Neuronal stem cell (in vitro differentiated cells): ENCODE measurements at places on chromosomes 2 and 18.

DNA sequence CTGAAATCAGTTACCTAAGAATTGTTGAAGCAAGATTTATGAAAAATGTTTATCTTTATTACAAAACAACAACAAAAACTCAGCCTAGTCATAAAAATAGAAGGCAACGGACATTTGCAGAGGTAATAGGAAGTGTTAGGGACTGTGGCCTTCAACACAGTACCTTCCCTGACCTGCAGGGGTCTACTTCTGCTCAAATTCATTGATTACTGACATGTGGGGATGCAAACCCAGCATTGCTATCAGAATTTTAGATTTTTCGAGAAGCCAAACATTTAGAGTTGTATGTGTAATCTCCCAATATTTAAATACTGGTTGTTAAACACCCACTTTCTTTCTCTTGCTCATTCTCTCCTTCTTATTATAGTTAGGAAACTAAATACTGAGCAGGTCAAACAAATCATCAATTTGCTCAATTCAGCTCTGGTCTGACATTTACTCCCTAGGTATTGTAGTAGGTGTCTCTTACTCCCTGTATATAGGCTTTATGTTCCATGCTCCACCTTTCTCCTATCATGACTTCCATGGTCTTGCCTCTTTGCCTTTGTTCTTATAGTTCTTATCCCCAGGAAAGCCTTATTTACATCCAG lies 198.5 kb downstream of the UBE2E3 start:
- no peaks in the 10 kb centered on the region for H3K4me1 ChIP-seq
- no peaks in the 10 kb centered on the region for H3K27me3 ChIP-seq
- no peak for DNase-seq
- no peaks in the 10 kb centered on the region for H3K36me3 ChIP-seq
- no peak overlapping the region for H3K27ac ChIP-seq

DNA sequence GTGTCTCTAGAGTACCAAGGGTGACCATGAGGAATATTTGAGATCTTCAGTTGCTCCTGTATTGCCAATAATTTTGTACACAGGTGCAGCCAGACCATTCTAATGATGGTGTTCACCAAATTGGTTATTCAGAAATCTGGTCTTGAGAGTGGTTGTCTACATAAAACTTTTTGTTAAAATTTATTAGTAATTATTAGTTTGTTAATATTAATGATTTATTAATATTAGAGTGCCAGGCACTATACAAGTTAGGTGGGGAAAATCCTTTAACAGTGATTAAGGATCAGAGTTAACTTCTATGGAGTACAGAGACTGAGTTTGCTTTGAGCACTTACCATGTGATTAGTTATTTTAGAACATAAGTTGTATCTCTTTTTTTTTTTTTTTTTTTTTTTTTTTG lies 9.0 kb downstream of the EIF5B start:
- H3K27ac ChIP-seq: no peak overlapping the region
- no peaks in the 10 kb centered on the region for H3K27me3 ChIP-seq
- H3K36me3 ChIP-seq: no peaks in the 10 kb centered on the region
- H3K4me3 ChIP-seq: no peak overlapping the region
- no peaks in the 10 kb centered on the region for H3K4me1 ChIP-seq

DNA sequence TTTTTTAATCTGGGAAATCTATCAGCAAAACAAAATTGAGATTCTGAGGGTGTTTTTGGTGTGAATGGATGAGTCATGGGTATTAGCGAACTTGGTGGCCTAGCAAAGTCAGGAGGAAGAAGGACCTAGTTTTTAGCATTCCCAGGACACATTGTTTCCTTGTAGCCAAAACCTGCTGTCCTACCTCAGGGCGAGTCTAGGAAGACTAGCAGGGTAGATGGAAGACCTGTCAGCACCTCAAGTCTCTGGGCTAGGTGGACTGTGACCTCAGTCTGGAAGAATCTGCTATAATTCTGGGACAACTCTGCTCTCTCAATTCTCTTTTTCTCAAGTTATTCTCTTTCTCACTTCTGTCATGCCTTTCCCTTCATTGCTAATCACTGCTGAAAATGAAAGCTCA lies 1399.3 kb upstream of the LRRTM1 start:
- H3K4me3 ChIP-seq: no peak overlapping the region
- no peak for DNase-seq
- no peaks in the 10 kb centered on the region for H3K36me3 ChIP-seq
- no peak overlapping the region for H3K27ac ChIP-seq
- H3K4me1 ChIP-seq: no peaks in the 10 kb centered on the region
- no peaks in the 10 kb centered on the region for H3K27me3 ChIP-seq

GRCh38 chr2:128499367-128500137 lies 180.9 kb upstream of the HS6ST1 start:
- no peaks in the 10 kb centered on the region for H3K36me3 ChIP-seq
- no peak overlapping the region for H3K4me3 ChIP-seq
- H3K27ac ChIP-seq: no peak overlapping the region
- no peaks in the 10 kb centered on the region for H3K27me3 ChIP-seq

- no peak overlapping the region for H3K27ac ChIP-seq
- no peak overlapping the region for H3K4me3 ChIP-seq
- no peaks in the 10 kb centered on the region for H3K27me3 ChIP-seq
- no peaks in the 10 kb centered on the region for H3K36me3 ChIP-seq
- H3K4me1 ChIP-seq: peaks cover 14% of the 10 kb centered on the region
These were observed 95.3 kb downstream of the EIPR1 start for GRCh38 chr2:3282056-3282998.

DNA sequence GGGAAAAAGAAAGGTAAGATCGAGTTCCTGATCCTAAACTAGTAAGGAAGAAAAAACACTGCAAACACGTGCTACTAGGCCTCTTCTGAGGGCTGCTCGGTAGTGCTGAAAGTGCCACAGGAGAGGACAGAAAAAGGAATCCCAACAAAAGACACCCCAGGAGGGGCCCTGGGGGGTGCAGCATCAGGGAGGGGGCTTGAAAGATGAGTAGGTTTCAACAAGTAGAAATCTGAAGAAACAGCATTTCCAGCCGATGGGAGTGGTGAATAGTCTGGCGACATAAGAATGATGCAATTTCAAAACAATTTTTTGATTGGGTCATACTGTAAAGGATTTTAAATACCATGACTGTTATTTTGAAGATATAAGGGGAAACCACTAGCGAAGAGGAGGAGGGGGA lies 98.6 kb downstream of the NOL10 start:
- no peak overlapping the region for H3K4me3 ChIP-seq
- H3K27me3 ChIP-seq: no peaks in the 10 kb centered on the region
- H3K27ac ChIP-seq: no peak overlapping the region
- H3K36me3 ChIP-seq: peaks cover 4% of the 10 kb centered on the region
- no peak for DNase-seq

GRCh38 chr18:67243799-67244587 lies 272.5 kb downstream of the DSEL start:
- H3K27me3 ChIP-seq: no peaks in the 10 kb centered on the region
- H3K27ac ChIP-seq: no peak overlapping the region
- no peak for DNase-seq
- H3K36me3 ChIP-seq: no peaks in the 10 kb centered on the region
- no peaks in the 10 kb centered on the region for H3K4me1 ChIP-seq

GRCh38 chr2:222290736-222291484 lies 7.9 kb downstream of the PAX3 start:
- H3K36me3 ChIP-seq: no peaks in the 10 kb centered on the region
- H3K4me3 ChIP-seq: peak overlapping the region; percentile 58
- peak overlapping the region; percentile 30 for H3K27ac ChIP-seq
- peak; percentile 85 for DNase-seq
- peaks cover 29% of the 10 kb centered on the region for H3K27me3 ChIP-seq
- peaks cover 11% of the 10 kb centered on the region for H3K4me1 ChIP-seq

DNA sequence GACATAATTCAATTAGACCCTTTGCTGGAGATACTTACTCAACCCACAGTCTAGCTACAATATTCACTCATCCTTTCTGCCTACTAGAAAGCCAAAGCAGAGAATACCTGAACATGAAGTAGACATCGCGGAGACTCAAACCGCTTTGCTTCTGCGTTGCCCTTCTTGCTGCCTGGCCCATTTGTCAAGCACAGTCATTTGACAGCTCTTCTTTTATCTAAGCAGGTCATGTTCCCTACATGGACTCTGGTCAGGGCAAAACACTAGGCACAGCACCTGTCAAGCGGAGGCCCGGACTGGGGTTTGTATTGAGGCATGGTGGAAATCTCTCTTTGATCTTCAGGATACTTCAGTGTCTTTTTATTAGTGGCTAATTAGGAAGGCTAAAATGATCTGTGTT lies 89.7 kb downstream of the FARSB start:
- no peak for DNase-seq
- H3K36me3 ChIP-seq: peaks cover 3% of the 10 kb centered on the region
- no peaks in the 10 kb centered on the region for H3K27me3 ChIP-seq

GRCh38 chr2:21035282-21035973 lies 8.4 kb downstream of the APOB start:
- no peak overlapping the region for H3K27ac ChIP-seq
- H3K27me3 ChIP-seq: no peaks in the 10 kb centered on the region
- no peaks in the 10 kb centered on the region for H3K36me3 ChIP-seq
- no peak for DNase-seq
- no peaks in the 10 kb centered on the region for H3K4me1 ChIP-seq

- no peaks in the 10 kb centered on the region for H3K36me3 ChIP-seq
- H3K4me1 ChIP-seq: peaks cover 26% of the 10 kb centered on the region
- H3K27ac ChIP-seq: no peak overlapping the region
- no peak for DNase-seq
- no peak overlapping the region for H3K4me3 ChIP-seq
- H3K27me3 ChIP-seq: no peaks in the 10 kb centered on the region
These were observed 42.5 kb downstream of the SPATS2L start for GRCh38 chr2:200348897-200349563.

DNA sequence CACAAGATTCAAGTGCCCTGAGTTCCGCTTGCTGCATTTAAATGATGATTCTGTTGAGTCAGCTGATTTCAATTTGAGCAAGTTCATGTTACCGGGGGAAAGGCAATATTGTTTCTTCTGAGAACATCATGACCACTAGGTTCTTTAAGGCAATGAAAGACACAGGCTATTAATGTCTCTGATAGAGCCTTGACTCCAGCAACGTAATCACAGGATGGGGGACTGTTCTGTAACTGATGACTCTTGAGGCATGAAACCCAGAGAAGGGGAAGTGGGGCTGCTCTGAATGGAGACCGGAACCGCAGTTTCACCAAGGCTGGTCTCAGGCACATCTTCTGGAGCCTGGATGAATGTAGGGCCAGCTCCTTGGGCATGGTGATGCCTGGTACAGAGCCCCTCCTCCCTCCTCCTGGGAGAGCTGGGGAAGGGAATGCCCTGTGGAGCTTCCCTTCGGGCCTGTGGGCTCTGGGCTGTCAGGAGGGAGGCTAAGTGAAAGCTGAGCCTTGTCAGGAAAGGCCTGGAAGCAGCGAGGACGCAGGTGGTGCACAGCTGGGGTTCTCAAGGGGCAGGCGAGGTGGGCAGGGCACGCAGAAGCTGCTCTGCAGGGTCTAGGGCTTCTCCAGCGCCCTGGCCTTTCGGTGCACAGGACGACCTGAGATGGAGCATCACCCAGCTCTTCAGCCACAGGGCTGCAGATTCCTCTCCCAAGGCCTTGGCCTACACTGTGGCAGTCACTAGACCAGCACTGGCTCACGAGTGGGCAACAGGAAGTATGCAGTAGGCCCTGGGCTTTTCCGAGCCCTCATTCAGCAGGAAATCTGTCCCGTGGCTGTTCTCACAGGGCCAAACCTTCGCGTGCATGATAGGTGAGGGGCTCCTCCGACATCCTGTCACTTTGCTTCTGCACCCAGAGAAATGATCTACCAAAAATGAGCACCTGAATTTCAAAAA lies 36.6 kb upstream of the PRLH start:
- peaks cover 4% of the 10 kb centered on the region for H3K4me1 ChIP-seq
- no peaks in the 10 kb centered on the region for H3K36me3 ChIP-seq
- H3K27ac ChIP-seq: no peak overlapping the region
- no peaks in the 10 kb centered on the region for H3K27me3 ChIP-seq
- DNase-seq: no peak

DNA sequence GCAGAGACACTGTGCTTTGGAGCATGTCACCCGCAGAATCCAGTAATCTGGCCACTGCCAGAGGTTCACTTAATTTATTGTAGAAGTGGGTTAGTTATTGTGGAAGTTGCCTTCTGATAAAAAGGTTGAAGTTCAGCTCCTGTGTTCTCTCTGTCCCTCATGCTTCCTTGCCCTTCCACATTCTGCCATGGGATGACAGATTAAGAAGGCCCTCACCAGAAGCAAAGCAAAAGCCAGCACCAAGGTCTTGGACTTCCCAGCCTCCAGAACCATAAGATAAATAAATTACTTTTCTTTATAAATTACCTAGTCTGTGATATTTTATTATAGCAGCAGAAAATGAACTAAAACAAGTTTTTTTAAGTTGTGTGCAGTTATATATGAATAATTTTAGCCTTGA lies 145.0 kb upstream of the SH3BP4 start:
- no peaks in the 10 kb centered on the region for H3K27me3 ChIP-seq
- H3K27ac ChIP-seq: no peak overlapping the region
- no peak for DNase-seq
- no peaks in the 10 kb centered on the region for H3K36me3 ChIP-seq

DNA sequence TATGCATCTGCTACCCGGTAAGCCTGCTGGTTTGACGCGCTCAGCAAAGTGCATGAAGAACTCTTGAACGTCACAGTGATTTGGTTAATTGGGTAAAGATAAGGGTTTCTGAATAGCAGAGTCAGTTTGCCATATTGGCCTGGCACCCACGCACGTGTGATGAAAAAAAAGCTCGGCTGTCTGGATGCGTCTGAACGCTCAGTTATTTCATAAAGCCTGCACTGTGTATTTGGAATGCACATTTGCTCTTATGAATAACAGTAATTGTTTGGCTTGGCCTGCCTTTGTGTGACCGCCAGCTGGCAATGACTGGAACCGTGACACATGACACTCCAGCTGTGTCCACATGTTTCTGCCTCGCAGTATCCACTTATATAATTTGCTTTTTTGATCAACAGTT lies 129.2 kb upstream of the MEIS1 start:
- H3K36me3 ChIP-seq: no peaks in the 10 kb centered on the region
- H3K27ac ChIP-seq: no peak overlapping the region
- DNase-seq: no peak
- no peaks in the 10 kb centered on the region for H3K27me3 ChIP-seq
- no peak overlapping the region for H3K4me3 ChIP-seq

- H3K36me3 ChIP-seq: no peaks in the 10 kb centered on the region
- H3K4me3 ChIP-seq: no peak overlapping the region
- no peaks in the 10 kb centered on the region for H3K27me3 ChIP-seq
- H3K27ac ChIP-seq: no peak overlapping the region
- peak; percentile 52 for DNase-seq
These were observed 78.1 kb downstream of the AAK1 start for GRCh38 chr2:69565431-69565839.

GRCh38 chr18:21167641-21168377 lies 56.2 kb upstream of the ROCK1 start:
- no peak overlapping the region for H3K4me3 ChIP-seq
- no peaks in the 10 kb centered on the region for H3K36me3 ChIP-seq
- H3K27me3 ChIP-seq: no peaks in the 10 kb centered on the region
- H3K4me1 ChIP-seq: no peaks in the 10 kb centered on the region

GRCh38 chr2:202638721-202639120 lies 4.0 kb downstream of the FAM117B start:
- no peak overlapping the region for H3K27ac ChIP-seq
- no peak for DNase-seq
- H3K36me3 ChIP-seq: peaks cover 12% of the 10 kb centered on the region
- H3K27me3 ChIP-seq: no peaks in the 10 kb centered on the region
